Activated naive CD8-positive, alpha-beta T cell treated with anti-CD3 and anti-CD28 coated beads for 36 hours (primary cell): ENCODE measurements at places on chromosomes 12 and 14.

- DNase-seq = no peak
Observed at GRCh38 chr12:132315507-132315906, 13.9 kb downstream of the GALNT9 start.

DNA sequence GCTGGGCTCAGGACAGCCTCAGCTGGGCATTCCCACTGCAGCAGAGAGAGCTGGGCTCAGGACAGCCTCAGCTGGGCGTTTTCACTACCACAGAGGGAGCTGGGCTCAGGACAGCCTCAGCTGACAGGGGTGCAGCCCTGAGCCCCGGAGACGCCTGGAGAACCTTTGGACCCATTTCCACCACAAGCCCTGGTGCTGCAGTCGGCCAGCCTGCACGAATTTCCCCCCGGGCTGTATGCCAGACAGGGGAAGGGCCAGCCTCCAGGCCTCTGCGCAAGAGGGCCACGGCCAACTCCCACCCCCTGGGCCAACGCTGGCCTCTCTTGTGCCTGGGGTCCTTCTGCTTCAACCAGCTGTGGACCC, 2.6 kb upstream of the C14orf180 start:
- no peak for DNase-seq

- no peak for DNase-seq
Observed at GRCh38 chr14:94612174-94612573, at the start of gene SERPINA3. SERPINA3 (plus strand) TSS chr14:94612391; CDS start chr14:94614442, 2,051 bp downstream.

DNA sequence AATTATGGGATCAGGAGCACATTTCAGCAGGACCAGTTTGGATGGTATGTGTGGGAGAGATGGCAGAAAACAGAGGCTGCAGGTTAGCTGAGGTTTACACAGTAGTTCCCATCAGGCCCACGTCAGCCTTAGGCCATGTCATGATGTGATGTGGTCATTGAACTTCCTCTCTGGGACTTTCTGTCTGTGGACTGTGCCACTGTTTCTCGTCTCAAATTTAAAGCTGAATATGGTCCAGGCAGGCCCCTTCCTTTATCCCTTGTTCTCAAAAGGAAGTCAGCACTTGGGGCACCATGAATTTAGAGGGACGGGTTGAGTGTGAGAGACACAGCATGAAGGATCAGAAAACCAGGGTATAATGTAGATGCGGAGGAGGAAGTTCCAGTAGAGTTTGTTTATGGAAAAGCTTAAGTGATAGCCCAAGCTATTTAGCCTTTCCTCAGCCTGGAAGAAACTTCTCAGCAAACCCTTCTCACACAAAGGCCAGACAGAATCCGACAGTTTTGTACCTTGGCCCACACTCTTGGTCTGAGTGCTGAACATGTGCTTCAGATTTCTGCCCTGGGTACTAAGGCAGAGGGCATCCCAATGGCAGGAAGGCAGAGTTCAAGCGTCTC, 3.6 kb upstream of the IGFBP6 start:
- no peak for DNase-seq

DNA sequence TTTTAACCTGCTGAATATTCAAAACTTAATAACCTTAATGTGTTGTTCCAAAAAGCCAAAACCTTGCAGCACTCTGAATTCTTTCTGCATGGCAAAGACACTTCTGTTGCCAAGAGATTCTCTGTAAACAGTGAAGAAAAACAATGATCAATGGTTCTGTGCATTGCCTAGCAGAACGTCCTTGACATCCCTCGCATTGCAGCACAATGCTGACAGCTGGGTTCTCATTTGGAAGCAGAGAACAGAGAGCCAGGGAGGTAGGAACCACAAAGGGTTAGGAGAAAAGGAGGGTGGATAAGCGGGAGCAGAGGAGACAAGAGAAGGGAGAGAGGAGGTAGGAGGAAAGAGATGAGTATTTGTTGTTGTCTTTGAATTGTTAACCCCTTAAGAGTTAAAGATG, 501.1 kb downstream of the NAV3 start:
- no peak for DNase-seq

- peak; percentile 47 for DNase-seq
Observed at GRCh38 chr14:89283327-89284060, 133.5 kb downstream of the FOXN3 start.

- no peak for DNase-seq
Observed at GRCh38 chr12:41476499-41477439, 288.6 kb downstream of the PDZRN4 start.

DNA sequence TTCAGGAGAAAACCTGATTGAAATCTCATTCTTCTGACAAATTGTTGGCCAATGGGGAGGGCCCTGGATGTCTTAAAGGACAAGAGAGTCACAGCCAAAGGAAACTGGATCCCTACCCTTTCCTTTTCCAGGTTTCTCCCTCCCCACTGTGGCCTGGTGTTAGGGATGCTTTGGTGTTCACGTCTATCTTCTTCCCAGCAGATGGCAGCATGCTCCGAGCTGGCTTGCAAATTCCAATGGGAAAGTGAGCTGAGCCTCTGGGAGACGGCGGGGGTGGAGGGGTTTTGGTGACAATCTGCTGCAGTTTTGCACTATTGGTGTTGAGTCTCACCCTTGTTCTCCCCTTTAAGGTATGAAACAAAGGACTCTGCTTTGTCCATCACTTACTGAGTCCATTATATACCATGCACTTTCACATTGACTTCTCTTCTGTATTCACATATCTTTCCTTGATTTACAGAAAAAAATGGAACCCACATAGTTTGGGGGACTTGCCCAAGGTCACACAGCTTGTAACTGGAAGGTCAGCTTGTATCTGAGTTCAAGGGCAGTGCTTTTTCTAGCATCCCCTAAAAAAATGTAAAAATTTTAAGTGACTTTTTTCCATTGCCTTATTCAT, 39.3 kb downstream of the CCDC177 start:
- no peak for DNase-seq

GRCh38 chr14:72968316-72968715, 42.1 kb downstream of the DCAF4 start:
- no peak for DNase-seq

- no peak for DNase-seq
Observed at GRCh38 chr14:78610994-78611393, 440.8 kb downstream of the NRXN3 start.

- DNase-seq = no peak
Observed at GRCh38 chr12:76006028-76006925, 25.3 kb downstream of the PHLDA1 start.

DNA sequence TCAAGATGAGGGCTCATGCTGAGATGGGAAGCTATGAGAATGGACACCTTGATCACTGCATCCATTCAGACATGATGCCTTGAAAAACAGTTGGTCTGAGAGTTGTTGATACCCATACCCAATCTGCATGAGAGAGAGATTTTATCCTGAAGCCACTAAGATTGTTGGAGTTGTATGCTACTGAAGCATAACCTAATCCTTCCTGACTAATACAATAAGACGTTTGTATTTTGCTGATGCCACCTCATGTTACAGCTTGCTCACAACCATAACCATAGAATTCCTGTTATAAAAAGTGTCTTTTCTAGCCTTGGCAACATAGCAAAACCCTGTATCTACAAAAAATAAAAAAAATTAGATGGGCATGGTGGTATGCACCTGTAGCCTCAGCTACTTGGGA, 12.7 kb upstream of the SERPINA1 start:
- DNase-seq = no peak

DNA sequence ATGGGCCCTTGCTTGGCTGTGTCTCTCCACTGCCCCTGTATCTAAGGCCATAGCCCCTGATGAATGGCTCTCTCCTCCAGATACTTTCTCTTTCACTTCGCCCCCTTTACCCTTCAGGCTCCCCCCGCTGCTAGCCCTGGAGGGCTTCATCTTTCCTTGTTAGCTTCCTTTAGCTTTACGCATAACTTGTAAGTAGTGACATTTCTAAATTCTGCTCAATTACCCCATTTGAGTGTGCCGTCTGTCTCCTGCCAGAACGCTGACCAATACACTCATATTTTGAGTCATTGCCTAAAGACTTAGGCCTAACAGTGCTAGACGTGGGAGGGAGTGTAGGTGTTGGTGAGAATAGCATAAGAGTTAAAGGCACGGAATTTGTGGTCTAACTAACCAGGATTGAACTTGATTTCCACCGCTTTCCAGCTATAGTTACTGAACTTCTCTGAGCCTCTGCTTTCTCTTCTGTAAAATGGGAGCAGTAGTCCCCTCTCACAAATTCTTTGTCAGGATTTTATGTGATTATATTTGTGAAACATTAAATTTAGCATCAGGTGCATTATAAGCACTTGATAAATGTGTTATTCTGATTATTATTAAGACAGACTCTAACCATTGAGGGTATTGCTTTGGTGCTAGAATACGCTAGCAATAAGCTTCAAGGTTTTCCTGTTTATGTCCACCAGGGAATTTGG, 129.3 kb downstream of the ZFP36L1 start:
- DNase-seq = peak; percentile 44

- DNase-seq = no peak
Observed at GRCh38 chr12:40999210-40999609, 188.9 kb upstream of the PDZRN4 start.

DNA sequence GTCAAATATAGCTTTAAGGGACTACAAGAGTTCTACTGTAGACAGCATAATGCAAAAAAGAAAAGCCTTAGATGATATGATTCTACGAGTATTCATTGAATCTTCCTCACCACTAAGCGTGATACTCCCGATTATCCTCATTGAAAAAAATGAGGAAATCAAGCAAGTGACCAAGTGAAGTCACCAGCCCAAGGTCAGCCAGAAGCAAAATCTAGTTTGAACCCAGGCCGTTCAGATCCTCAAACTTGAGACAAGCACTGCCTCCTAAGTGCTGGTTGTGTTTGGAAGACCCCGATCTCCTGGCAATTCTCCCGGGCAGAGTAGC, 845 bp downstream of the GIT2 start:
- no peak for DNase-seq

DNA sequence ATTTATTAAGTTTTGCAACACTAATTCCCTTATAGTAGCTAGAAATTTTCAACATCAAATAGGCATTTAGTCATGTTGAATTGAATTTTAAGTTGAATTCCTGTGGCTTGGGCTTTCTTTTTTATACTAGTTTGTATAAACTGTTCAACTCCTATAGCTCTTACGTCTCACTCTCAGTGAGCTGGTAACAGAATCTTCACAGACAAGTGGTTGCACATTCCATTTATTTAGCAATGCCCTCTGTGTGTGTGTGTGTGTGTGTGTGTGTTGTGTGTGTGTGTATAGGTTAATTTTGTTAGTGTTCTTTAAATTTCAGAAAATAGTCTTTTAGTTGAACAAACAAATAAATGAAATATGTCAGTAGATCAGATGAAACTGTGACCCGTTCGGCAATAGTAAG, 425.0 kb downstream of the NPAS3 start:
- no peak for DNase-seq

DNA sequence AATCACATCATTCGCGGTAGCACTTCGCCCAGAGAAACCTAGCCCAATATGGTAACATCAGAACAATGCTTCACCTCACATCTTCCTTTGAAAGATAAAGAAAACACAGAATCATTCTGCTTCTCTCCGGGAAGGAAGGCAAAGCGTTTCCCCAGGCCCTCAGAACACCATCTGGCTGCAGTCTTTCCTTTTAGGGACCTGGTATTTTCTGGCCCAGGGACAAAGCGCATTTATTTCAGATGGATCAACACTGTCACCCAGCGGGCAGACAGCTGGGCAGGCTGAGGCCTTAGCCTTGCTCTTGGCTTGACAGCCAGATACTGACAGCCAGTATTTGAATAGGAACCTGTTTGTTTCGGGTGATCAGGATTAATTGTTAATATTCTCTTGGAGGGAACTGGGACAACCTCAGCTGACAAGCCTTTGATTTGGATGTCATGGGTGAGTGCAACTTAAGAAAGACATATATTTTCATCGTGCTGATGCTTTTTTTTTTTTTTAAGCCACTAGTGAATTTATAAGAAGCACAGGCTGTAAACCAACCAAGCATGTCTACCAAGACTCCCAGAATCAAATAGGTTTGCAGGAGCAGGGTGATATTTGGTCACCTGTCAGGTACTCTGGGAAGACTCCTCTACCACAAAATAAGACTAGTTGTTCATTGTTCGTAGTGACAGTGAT, 118.9 kb downstream of the VEZT start:
- DNase-seq = no peak
